Urothelium cell line (cell line): ENCODE measurements at places on chromosomes 13 and 19.
A peak's percentile ranks its signal among the peaks of the same experiment; 100 is the strongest.

- peak; percentile 6 for DNase-seq
These were observed 84.5 kb downstream of the LRRC63 start for GRCh38 chr13:46296115-46296822.

DNA sequence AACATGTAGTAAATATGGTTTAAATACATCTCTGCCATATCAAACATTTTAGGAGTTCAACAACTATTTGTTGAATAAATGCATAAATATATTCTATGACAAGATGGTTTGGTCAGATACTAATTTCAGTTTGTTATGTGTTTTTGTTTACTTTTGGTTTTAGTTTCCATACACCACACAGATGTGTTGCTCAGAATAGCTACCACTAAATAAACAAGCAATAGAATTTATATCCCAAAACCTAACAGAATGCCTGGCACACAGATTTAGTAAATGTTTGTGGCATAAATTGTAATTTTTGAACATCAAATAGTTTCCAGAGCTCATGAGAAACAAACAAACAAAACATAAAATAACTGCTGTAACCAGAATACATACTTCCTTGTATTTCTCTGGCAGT lies 126.8 kb upstream of the ATXN8OS start:
- no peak for DNase-seq

- DNase-seq, result no peak
These were observed 115.7 kb upstream of the STARD13 start for GRCh38 chr13:33401238-33401637.

DNA sequence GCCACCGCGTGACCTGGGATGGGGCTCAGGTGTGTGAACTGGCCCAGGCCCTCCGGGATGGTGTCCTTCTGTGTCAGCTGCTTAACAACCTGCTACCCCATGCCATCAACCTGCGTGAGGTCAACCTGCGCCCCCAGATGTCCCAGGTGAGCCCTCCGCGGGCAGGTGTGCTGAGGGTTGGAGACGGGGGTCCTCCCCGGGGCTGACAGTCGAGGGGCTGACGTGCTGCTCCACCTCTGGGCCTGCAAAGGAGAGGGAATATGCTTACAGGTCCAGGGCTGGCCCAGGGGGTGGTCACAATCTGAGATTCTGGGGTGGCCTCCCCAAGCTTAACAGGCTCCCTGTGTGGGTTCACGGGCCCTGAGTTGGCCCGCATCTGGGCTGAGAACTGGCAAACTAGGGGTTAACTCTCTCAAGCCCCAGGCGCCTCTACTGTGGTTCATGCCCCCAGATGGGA lies 386 bp downstream of the VAV1 start:
- DNase-seq, result no peak

DNA sequence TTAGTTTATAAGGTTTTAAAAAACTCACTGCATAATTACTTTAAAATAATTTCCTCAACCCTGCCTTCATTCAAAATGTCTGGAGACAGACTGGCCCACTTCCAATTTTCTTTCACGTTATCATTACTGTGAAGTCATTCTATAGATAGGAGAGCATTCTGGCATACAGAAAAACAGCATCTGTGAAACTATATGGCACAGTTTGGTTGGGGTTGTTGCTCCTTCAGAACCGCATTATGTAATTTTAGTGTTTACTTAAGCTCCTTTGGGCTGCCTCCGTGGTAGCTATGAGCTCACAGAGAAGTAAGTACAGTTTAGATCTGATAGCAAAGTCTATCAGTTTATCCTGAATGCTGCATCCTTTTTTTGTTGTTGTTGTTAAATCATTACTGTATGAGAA lies 104.3 kb downstream of the KCNRG start:
- no peak for DNase-seq

GRCh38 chr19:12838182-12838885 lies at the start of gene MAST1:
Gene MAST1, plus strand, starts transcription at chr19:12838515. Its CDS starts 58 bp downstream, at chr19:12838573.
- peak; percentile 85 for DNase-seq

GRCh38 chr13:81394640-81395039 lies 1053.7 kb upstream of the SPRY2 start:
- DNase-seq, result no peak

DNA sequence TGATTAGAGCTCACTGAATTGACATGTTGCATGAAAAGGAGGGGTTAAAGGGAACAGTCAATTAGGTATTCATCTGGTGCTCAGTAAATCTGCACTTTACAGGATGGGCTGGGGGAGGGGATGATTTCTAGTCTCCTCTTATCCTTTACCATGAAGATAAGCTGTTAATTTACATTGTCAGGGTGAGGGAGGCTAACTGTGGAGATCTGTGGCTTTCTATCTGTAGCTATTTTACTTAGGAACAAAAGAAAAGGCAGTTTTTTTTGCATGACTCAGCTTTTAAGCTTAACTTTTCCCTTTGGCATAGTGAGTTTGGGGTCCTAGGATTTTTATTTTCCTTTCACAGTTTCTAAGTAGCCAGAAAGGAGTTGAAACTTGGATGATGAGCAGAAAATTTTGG lies 253.3 kb downstream of the LMO7 start:
- DNase-seq, result no peak

- no peak for DNase-seq
These were observed 26.4 kb upstream of the VSTM2B start for GRCh38 chr19:29499261-29499920.

- no peak for DNase-seq
These were observed 720.8 kb downstream of the UQCRFS1 start for GRCh38 chr19:28492201-28492600.

DNA sequence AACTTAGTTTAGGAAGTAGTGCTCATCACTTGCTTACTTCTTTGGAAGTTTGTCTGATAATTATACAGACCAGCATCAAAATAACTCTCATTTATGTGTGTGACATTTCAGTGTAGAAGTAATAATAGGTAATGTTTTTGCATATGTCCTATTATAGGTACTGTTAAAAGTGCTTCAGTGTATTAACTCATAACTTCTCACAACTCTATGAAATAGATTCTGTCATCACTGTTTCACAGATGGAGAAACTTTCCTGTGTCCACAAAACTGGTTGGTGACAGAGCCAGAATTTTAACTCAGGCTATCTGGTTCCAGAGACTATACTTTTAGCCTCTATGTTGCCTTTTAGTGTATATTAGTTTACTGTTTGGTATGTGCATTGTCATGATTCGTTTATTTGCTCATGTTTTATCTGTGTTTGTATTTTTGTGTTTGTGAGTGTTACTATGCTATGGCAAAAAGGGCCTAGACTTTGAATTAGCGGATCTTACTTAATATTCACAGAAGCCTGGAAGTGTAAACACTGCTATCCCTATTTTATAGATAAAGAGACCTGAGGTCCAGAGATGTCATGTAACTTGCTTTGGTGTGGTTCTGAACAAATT lies 12.7 kb downstream of the LPAR6 start:
- no peak for DNase-seq

- DNase-seq, result peak; percentile 46
These were observed 214.7 kb downstream of the VWA8 start for GRCh38 chr13:41746259-41746658.

DNA sequence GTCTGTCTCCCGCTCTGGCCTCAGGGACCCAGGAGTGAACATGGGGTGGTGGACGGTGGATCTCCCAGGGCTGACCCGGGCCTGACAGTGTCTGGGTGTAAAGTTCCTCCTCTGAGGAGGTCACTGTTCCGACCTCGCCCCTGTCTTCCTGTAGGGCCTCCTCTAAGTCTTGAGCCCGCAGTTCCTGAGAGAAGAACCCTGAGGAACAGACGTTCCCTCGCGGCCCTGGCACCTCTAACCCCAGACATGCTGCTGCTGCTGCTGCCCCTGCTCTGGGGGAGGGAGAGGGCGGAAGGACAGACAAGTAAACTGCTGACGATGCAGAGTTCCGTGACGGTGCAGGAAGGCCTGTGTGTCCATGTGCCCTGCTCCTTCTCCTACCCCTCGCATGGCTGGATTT lies at the start of gene SIGLEC9:
TSS of gene SIGLEC9 (plus strand) at position 178 of the 400 bp plus-strand sequence. CDS start at position 247, 69 bp downstream.
- DNase-seq, result no peak

GRCh38 chr13:102589301-102589822 lies 7.4 kb upstream of the TPP2 start:
- no peak for DNase-seq

DNA sequence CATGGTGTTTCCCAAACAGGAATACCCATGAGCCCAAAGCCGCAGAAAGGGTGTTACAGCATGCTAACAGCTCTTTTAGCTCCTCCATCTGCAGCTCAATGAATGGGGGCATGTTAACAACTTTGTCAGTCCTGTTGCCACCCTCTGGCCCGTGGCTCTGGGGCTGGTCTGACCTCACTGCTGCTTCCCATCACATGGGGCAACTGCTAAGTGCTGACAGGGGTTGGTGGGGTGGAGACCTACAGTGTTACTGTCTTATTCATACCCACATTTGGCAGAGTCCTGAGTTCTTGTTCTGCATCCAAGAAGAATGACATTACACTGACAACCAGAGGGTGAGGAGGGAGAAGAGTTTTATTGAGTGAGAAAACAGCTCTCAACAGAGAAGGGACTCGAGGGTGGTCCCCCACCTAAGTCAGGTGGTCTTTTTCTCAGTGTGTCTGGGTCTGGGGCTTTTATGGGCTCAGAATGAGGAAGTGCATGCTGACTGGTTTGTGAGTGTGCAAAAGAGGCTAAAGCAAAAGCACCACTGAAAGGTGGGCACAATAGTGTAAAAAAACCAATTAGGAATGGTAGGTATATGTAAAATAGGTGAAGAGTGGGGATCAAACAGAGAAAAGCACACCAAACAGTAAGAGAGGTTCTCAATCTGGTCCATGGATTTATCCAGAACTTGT lies 1952.0 kb upstream of the PCDH20 start:
- DNase-seq, result no peak

DNA sequence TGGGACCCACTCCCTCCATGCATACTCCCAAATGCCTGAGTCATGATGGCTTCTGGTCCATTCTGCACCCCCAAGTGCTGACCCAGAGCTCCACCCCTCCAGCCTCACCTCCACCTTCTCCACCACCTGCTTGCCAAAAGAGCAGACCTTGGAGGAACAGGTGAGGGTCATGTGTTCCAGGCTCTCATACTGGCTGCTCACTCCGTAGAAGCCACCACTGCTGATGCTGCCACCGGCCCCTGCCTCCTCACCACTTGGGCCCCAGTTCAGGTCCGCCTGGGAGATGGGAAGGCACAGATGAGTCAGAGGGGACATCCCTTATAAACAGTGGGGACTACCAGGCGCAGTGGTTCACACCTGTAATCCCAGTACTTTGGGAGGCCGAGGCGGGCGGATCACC lies 7.9 kb downstream of the CD37 start:
- DNase-seq, result no peak

GRCh38 chr19:45630463-45630862 lies 8.7 kb downstream of the EML2 start:
- peak; percentile 84 for DNase-seq

- no peak for DNase-seq
These were observed 147.8 kb downstream of the SUCLA2 start for GRCh38 chr13:47853236-47853635.

- DNase-seq, result no peak
These were observed 259.5 kb downstream of the NHLRC3 start for GRCh38 chr13:39297664-39298171.

- DNase-seq, result no peak
These were observed 20.7 kb downstream of the IGFL1 start for GRCh38 chr19:46250076-46250735.

- no peak for DNase-seq
These were observed 205.7 kb downstream of the KCNRG start for GRCh38 chr13:50220938-50221337.

DNA sequence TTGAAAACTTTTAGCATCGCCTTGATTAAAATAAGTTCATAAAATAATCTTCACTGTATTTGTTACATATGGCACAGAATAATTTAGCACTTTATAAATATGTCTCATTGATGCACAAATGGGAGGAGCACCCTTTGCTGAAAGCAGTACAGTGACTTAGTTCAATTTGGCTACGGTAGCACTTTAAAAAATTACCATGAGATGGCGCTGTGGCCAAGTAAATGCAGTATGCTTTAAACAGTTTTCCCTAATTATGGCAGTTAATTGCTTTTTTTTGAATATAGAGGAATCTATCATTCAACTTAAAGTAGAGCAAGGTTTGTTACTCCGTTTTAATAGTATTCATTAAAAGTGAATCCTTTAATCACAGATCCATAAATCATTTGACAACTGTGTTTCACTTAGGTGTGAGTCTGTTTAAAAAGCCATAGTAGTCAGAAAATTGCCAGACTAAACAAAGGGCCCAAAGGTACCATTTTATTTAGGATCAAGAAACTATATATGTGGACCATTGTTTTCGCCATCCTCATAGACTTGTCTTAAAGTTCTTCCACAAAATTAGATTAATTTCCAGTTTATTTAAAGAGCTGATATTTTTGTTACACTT lies 34.7 kb upstream of the ESD start:
- DNase-seq, result peak; percentile 14

GRCh38 chr19:2010135-2010668 lies 5.3 kb downstream of the BTBD2 start:
- no peak for DNase-seq

DNA sequence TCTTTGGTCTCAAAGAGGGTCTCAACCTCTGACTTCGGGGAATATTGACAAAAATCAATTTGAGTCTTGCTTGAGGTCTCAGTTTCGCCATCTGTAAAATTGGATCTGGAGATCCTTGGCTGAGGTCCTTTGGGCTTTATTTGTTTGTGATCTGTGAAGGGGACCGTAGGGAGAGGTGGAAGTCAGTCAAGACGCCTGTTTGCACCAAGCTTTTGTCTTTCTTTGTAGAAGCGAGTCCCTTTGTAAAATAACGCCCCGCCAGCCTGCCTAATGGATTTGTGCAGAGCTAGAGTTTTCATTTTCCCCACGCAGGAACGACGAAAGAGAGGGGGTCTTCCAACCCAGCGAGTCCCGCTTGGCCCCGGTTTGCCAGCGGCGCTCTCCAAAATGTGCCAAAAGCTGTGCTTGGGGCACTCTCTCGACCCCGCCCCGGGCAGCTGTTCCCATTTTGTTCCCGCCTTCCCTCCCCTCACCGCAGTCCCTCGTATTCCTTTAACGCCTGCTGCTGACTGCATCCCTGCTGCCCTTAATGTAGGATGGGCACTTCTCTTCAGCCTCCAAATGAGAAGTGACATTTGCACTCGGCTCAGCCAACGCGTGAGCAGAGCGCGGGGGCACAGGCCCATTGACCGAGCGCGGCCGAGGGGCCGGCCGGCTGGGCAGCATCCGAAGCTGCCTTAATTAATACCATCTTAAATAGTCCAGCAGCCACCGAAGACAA lies 13.0 kb downstream of the ZIC5 start:
- DNase-seq, result no peak

GRCh38 chr13:23695711-23696464 lies 125.7 kb downstream of the TNFRSF19 start:
- DNase-seq, result no peak
